ENCODE measurements at places on chromosomes 12 and 14.
A peak's percentile ranks its signal among the peaks of the same experiment; 100 is the strongest.

GRCh38 chr14:73662487-73662943 lies 17.7 kb downstream of the DNAL1 start:
- DNase-seq, result no peak

- DNase-seq, result no peak
Observed at GRCh38 chr14:28407996-28408395, 358.6 kb upstream of the FOXG1 start.

DNA sequence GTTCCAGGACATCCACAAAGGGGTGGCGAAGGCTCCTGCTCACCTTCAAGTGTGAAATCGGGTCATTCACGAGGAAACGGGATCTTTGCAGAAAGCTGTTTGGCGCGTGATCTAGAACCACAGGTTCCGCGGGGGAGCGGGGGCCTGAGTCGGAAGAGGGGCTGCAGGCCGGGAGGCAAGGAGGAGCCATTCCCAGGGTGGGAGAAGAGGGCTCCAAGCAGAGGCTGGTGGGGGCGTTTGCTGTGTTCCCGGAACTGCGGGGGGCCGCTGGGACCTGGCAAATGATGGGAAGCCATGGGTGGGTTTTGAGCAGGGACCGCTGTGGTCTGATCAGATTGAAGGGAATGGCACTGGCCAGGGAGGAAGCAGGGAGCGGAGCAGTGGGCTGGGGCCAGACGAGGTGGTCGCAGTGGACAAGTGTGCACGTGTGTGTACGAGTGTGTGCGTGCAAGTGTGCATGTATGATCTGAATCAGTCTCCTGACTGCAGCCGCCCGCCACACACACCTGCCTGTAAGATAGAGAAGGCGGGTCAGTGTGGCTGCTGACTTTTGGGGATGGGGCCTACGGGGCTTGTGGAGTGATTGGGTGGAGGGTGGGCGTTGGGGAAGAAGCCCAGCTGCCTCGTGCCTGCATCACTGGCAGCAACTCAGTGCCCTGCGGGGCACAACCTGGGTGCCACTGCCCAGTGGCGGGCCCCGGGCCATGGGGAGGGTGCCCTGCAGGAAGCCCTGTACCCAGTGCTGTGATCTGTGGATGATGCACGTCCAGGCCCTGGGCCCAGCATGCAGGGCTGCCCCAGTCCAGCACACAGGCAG lies 141.9 kb downstream of the KIF26A start:
- no peak for DNase-seq

- peak; percentile 44 for DNase-seq
Observed at GRCh38 chr12:12560587-12561370, 1.9 kb downstream of the DUSP16 start.

DNA sequence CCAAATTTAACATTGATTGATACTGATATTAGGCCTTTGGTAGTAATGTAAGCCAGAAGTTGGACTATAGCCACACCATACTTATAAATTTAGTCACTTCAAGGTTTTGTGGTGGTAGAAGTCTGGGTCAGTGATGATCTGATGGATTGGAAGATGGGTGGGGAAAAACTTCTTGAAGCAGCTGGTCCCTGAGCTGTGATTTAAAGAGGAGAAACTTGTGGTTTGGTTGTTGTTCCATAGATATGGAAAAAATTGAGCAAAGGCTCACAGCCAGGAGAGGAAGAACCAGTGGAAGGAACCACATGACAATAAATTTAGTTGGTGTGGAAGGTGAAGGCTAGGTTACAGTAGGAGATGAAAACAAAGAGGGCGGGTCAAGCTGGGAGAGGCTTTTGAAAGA lies 26.1 kb downstream of the PTHLH start:
- no peak for DNase-seq

GRCh38 chr12:29710104-29710503 lies 73.6 kb downstream of the TMTC1 start:
- DNase-seq, result no peak
